ENCODE measurements at places on chromosomes 5 and 9. TPM values are rescaled to one million over a fixed set of nuclear protein-coding genes. Genes with fewer than 3 reads are reported as not detected.

GRCh38 chr9:105205787-105206495 lies 38.5 kb upstream of the SLC44A1 start:
- no peak for DNase-seq

- no peak for DNase-seq
These were observed 407.7 kb downstream of the SPOCK1 start for GRCh38 chr5:137091472-137091871.

DNA sequence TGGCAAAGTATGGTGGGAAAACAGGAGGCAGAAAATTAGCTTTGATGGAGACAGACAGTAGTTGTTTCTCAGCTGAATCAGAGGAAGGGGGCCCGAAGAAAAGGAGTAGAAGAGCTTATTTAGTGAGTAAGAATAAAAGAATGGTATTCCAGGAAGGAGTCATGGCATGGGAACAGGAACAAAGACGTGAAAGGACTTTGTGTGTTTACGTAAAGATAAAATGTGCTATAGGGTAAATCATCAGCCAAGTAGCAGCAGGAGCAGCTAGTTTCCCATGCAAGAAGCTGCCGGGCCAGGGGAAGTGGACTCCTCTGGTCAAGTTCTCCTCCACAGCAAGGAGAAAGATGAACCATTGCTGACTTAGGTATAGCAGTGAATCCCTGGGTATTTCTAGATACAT lies 454.5 kb downstream of the HINT1 start:
- DNase-seq: no peak

The FAM53C gene
- 20.6 TPM for polyA plus RNA-seq

- DNase-seq: no peak
These were observed 4.1 kb downstream of the GARIN3 start for GRCh38 chr5:157161996-157162395.

The CDC25C gene
- polyA plus RNA-seq: not detected

Data from CD8-positive, alpha-beta memory T cell (primary cell).